ENCODE measurements at places on chromosomes 13 and 19.
A peak's percentile ranks its signal among the peaks of the same experiment; 100 is the strongest.

GRCh38 chr13:60230593-60230992, 66.9 kb upstream of the DIAPH3 start:
- DNase-seq = no peak

DNA sequence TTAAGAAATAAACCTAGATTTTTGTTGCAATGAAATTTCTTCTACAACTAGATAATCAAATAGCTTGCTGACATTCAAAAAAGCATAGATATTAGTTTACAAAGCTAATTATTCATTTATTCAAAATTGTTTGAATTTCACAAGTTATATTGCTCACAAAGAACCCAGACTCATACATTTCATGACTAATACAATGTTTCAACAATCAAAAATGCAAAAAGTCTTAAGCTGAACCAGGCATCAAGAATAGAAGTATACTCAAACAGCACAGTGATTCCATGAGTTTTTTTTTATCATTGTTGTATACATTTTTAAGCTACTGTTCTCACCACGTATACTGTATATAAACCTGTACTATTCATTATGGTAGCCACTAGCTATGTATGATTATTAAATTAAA, 51.0 kb downstream of the DIAPH3 start:
- no peak for DNase-seq

DNA sequence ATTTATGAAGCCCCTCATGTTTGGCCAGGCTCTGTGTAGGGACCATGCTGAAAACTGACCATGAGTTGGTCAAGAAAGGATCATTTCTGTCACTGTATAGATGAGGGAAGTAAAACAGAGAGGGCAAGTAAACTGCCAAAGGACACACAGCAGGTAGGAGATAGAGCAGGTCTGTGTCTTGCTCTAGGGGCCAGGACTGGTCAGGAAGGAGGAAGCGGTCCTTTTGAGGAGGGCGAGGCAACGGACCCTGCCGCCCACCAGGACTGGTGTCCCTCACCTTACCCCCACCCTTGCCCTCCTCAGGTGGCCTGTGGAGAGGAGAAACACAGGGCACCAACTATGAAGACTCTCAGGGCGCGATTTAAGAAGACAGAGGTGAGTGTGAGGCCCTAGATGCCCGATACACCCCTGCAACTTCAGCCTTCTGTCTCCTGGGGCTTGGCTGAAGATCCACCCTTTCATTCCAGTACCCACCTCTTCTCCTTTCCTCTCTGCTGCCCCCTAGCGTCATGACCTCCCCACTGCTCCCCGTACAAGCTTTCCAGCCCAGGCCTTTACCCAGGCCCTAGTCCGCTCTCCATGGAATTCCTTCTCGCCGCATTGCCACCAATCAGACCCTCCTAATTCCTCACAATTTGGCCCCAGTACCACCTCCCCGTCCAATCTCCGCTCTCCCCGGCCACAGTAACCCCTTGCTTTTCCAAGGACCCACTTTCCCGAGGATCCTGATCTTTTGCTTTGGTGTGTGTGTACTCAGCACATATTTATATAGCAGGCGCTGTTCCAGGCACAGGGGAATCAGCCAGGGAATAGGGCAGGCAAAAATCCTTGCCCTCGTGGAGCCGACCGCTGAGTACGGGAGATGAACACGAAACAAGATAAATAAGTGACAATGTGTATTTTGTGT, 3.9 kb downstream of the ANKRD24 start:
- DNase-seq = peak; percentile 76

- peak; percentile 60 for DNase-seq
Observed at GRCh38 chr19:13887018-13887436, 10.1 kb downstream of the NANOS3 start.

GRCh38 chr13:78383071-78383484, 220.3 kb downstream of the POU4F1 start:
- DNase-seq = no peak

GRCh38 chr19:46449228-46449627, 20.5 kb upstream of the PNMA8C start:
- no peak for DNase-seq

DNA sequence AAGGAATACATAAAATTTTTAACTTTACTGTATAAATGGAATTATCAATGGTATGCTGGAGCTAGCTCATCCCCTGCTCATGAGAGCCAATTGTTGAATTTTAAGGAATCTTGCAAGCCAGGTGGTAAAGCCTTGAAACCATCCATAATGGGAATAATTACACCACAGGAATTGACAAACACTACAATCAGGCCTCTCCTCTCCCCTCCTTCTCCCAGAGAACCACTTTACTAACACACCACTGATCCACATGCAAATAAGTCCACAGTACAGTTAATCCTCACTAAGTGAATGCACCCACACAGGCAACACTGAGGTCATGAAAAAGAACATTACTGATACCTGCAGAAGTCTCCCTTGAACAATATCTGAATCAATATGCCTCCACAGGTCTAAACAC, 140.5 kb downstream of the KLF12 start:
- no peak for DNase-seq

Measured in activated gamma-delta T cell treated with Interleukin-2 at 50 U/mL for 16 hours (primary cell).